ENCODE measurements at places on chromosomes 16 and 17.

GRCh38 chr16:54689072-54689865, 241.4 kb upstream of the IRX5 start:
- no peak for DNase-seq

- no peak for DNase-seq
Measured at GRCh38 chr16:81687131-81687456, 92.0 kb upstream of the PLCG2 start.

GRCh38 chr17:62807812-62808575, at the start of gene MARCHF10:
TSS of gene MARCHF10 (minus strand) at chr17:62808314. CDS start at chr17:62801735, 6,579 bp downstream.
- no peak for DNase-seq

- peak; percentile 18 for DNase-seq
Measured at GRCh38 chr16:54927125-54928015, 3.3 kb upstream of the IRX5 start.

GRCh38 chr17:59001158-59001814, 105.4 kb downstream of the TRIM37 start:
- DNase-seq, result peak; percentile 17

GRCh38 chr17:17515934-17516930, 20.0 kb upstream of the RASD1 start:
- peak; percentile 32 for DNase-seq

DNA sequence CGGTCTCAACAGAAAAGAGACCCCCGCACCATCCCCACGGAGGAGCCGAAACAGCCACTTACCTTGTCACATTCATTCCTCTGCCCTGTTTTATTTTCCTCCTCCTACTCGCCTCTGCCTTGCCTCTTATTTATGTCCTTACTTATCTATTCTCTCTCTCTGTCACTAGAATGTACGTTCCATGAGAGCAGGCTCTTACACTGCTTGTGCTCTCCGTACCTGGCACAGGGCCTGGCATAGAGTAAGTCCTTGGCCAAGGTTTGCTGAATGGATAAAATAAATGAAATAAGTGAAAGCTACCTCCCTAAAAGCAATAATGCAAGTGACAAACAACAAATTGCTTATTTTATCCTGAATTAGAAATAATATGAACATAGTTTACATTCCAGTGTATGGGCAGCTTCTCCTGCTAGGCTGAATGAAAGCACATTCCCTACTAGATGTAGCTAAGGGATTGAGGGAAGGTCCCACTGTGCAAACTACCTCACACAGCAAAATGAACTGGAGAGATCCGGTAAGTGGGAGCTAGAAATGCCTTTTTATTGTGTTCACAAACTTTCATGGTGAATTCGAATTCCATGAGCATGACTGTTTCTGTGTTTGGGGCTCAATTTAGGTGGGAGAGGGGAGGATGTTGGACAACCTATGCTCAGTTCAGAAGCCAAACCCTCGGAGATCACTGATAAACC, 173.1 kb downstream of the PARN start:
- DNase-seq, result no peak

DNA sequence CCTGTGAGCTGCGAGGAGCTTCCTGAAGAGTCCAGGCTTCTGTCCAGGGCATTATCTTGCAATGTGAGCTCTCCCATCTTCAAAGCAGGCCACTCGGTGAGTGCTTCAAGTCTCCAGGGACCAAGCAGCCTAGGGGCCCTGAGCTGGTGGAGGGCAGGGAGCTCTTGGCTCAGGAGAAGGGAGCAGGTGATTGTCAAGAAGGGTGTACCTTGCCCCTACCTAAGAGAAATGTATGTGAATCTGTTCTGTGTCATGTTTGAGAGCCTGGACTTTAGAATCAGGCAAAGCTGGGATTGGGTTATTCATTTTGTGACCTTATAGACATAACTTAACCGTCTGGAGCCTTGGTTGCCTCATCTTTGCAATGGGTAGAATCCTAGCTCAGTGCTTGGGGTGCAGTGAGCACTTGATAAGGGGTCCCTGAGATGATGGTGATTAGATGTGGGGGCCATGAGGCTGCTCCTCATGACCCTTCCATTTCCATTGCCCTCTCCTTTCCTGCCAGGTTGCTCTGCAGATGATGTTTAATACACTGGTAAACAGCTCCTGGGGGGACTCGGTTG, 15.9 kb downstream of the ZNF768 start:
- DNase-seq, result no peak

- DNase-seq, result no peak
Measured at GRCh38 chr16:51853586-51853985, 693.4 kb downstream of the TOX3 start.

DNA sequence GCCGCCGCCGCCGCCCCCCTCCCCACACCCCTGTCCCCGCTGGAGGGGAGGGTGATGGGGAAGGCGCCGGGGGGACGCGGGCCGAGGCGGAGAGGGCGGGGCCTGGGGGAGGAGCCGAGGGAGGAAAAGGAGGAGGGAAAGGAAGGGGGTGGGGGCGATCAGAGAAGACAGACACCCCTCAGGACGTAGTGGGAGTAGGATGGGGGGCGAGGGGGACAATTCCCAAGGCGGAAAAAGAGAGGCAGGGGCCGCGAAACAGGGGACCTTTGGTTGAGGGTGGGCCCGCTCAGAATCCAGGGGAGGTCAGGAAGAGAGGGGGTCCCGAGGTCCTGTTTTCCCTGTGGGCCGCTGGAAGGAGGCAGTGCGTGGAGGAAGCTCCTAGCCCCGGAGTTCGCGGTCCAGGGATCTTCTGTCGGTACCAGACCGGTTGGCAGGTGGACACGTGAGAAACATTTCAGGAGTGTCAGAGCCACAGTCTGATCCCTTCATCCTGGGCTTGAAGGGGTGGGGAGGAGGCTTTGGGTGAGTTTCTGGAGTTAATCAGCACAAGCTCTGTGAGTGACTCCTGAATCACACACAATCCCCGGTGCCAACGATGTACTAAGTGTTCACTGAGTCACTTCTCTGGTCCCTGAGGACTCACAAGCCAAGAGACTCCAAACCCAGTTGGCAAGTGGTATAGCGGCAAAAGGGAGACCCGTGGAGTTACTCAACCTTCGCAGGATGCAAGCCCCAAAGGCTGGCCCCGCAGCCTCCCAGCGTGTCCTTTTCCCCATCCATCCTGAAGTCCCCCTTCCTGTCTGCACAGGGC, at the start of gene XYLT1:
Gene XYLT1, minus strand, starts transcription at position 53 of the 811 bp plus-strand sequence. CDS start 164 bp downstream, outside the sequence.
- DNase-seq, result peak; percentile 91

DNA sequence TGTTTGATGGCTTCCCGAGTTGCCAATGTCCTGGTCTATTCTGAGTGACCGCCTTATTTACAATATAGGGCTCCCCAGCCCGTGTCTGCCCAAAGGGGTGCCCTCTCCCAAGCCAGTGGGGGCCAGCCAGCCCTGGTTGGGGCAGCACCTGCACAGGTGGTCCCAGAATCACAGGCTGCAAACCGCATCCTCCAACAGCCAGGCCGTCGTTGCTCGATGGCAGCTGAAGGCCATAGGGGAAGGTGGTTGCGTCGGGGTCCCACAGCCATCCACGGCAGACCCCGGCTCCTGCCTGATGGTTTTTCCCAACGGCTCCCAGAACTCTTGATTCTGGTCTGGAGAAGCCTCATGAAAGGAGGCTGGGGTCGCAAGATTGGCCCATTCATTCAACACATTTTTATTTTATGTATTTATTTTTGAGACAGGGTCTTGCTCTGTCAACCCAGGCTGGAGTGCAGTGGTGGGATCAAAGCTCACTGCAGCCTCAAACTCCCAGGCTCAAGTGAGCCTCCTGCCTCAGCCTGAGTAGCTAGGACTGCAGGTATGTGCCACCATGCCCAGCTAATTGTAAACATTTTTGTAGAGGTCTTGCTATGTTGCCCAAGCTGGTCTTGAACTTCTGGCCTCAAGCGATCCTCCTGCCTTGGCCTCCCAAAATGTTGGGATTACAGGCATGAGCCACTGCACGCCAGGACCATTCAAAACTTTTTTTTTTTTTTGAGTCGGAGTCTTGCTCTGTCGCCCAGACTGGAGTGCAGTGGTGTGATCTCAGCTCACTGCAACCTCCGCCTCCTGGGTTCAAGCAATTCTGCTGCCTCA, 79.0 kb upstream of the TOB1 start:
- no peak for DNase-seq

- no peak for DNase-seq
Measured at GRCh38 chr16:50626868-50627267, 54.2 kb downstream of the SNX20 start.

- no peak for DNase-seq
Measured at GRCh38 chr16:86960266-86960665, 356.9 kb downstream of the C16orf95 start.

GRCh38 chr17:57415751-57416207, 159.5 kb downstream of the MSI2 start:
- DNase-seq, result no peak

- peak; percentile 20 for DNase-seq
Measured at GRCh38 chr17:67491009-67491680, 114.1 kb downstream of the PITPNC1 start.

DNA sequence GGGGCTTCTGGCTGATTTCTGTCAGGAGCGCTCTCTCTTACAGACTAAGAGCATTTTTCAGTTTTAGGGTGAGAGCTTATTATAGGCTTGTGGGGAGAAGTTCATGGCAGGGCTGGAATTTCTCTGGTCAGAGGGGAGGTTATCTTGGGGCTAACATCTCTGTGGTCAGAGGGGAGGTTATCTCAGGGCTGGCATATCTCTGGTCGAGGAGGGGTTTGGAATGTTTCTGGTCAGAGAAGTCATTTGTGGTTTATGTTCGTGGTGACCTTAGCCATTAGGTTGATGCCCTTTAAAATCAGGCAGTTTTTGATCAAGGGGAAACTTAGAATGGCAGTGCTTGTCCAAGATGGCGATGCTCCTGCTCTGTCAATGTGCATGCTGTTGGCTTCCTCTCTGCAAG, 10.8 kb upstream of the USP31 start:
- DNase-seq, result no peak

GRCh38 chr17:31579265-31579664, 187.8 kb downstream of the RAB11FIP4 start:
- DNase-seq, result no peak

DNA sequence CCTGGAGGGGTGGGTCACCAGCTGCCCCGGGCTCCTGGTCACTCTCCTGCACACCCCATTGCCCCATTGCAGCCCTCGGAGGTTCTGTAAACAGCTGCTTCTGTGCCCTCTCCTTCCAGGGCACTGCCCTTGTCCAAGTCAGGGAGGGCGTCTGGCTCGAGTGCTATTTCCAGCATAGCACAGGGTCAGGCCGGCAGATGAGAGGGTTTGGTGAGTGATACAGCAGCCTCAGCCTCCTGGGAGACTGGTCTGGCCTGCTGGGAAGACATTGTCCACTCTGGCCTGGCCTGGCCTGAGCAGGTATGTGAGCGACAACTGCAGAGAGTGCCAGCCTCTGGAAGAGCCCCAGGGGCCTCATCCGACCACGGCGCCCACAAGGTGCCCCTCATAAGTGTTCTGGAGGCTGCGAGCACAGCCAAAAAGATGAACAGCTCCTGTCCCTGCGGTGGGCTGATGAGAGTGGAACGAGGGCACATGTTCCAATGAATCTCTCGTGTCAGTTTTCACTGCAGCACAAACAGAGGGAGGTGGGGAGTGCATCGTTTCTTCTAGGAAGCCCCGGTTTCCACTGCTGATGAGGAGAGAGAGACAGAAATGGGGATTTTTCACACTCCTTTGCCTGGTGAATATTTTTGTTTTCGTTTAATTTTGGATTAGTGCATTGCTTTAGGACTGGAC, 105.8 kb upstream of the SDK2 start:
- DNase-seq, result no peak

- no peak for DNase-seq
Measured at GRCh38 chr16:65737831-65738230, 616.0 kb upstream of the CDH11 start.

GRCh38 chr16:85869785-85870558, 29.0 kb upstream of the IRF8 start:
- no peak for DNase-seq

GRCh38 chr17:17993366-17993765, 20.7 kb downstream of the DRC3 start:
- DNase-seq, result no peak

GRCh38 chr17:37405955-37406634, 541 bp downstream of the ACACA start:
- peak; percentile 38 for DNase-seq

DNA sequence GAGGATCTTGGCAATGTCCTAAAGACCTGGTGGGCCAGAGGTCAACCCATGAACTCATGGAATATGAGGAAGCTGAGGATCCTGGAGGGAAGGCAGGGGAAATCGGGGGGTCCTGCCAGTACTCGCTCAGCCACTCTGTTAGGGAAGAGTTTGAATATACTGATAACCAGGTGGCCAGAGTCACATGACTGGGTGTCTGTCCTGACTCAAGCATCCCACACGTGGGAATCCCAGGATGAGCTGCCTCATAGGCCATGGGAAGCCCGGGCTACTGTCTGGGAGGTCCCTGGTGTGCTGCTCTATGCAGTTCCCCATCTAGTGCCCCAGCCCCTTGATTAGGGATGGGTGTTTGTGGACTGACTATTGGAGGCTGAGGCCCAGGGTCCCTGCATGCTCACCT, 1.6 kb downstream of the EXOC3L1 start:
- no peak for DNase-seq

DNA sequence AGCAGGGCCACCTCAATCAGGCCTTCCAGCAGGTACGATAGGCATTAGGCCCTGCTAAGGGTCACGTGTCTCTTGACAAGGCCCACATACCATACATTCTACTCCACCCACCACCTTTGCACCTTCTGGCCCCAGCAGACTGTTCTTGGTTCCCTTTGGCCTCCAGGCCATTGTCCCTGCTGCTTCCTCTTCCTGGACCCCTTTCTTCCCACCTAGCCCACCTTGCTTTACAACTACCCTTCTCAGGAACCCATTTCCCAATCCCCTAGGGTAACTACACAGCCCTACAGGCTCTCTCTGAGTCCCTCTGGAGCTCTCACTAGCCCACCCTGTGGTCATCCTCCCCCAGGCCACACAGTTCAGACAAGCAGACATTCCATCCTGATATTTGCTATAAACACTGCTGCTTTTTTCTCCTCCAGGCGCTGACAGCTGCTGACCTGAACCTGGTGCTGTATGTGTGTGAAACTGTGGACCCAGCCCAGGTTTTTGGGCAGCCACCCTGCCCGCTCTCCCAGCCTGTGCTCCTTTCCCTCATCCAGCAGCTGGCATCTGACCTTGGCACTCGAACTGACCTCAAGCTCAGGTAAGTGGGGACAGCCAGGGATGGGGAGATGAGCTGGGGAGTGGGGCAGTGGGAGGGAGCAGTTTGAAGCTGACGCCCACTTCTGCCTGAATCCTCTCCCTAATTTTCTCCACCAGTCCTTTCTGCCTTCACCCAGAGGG, 1.4 kb upstream of the NRN1L start:
- DNase-seq, result peak; percentile 52

GRCh38 chr16:55471448-55472097, 7.4 kb upstream of the MMP2 start:
- peak; percentile 61 for DNase-seq

GRCh38 chr17:47266782-47267181, 13.2 kb downstream of the ITGB3 start:
- no peak for DNase-seq

- DNase-seq, result no peak
Measured at GRCh38 chr16:27724482-27725235, 174.7 kb downstream of the KATNIP start.

- no peak for DNase-seq
Measured at GRCh38 chr16:4428500-4428899, 2.8 kb downstream of the DNAJA3 start.
